ENCODE measurements at places on chromosomes 11 and 22. TPM values are rescaled to one million over a fixed set of nuclear protein-coding genes. Genes with fewer than 3 reads are reported as not detected.

OTOG gene
- 0.13 TPM for total RNA-seq

SCGB2A2 gene
- total RNA-seq, result not detected

LMNTD2 gene
- total RNA-seq, result 4.2 TPM

ABCC8 gene
- total RNA-seq, result not detected

RAB38 gene
- 10.4 TPM for total RNA-seq

OR52R1 gene
- total RNA-seq, result not detected

BARX2 gene
- total RNA-seq, result 0.18 TPM

FADS3 gene
- total RNA-seq, result 42.0 TPM

TRIM49D2 gene
- not detected for total RNA-seq

HOATZ gene
- total RNA-seq, result not detected

SCGB1A1 gene
- 0.72 TPM for total RNA-seq

USH1C gene
- total RNA-seq, result 1.4 TPM

C22orf31 gene
- total RNA-seq, result not detected

DNA sequence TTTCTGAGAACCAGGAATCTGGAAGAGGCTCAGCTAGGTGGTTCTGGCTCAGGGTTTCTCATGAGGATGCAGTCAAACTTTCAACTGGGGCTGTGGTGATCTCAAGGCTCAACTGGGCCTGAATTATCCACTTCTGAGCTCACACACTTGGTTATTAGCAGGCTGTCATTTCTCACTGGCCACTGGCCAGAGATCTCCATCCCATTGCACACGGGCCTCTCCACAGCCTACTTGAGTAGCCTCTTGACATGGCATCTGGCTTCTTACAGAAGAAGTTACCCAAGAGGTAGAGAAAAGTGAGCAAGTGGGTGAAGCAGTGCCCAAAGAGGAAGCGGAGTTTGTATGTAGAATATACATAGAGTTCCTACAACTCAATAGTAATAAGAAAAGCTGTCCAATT, 16.0 kb downstream of the CALCA start:
- H3K27ac ChIP-seq, result no peak overlapping the region
- DNase-seq, result no peak
- H3K27me3 ChIP-seq, result no peaks in the 10 kb centered on the region
- no peaks in the 10 kb centered on the region for H3K36me3 ChIP-seq
- H3K4me3 ChIP-seq, result no peak overlapping the region

- no peak for DNase-seq
- peaks cover 37% of the 10 kb centered on the region for H3K36me3 ChIP-seq
- no peaks in the 10 kb centered on the region for H3K4me1 ChIP-seq
- no peak overlapping the region for H3K27ac ChIP-seq
These were observed 61.9 kb downstream of the MED15 start for GRCh38 chr22:20569059-20570058.

DNA sequence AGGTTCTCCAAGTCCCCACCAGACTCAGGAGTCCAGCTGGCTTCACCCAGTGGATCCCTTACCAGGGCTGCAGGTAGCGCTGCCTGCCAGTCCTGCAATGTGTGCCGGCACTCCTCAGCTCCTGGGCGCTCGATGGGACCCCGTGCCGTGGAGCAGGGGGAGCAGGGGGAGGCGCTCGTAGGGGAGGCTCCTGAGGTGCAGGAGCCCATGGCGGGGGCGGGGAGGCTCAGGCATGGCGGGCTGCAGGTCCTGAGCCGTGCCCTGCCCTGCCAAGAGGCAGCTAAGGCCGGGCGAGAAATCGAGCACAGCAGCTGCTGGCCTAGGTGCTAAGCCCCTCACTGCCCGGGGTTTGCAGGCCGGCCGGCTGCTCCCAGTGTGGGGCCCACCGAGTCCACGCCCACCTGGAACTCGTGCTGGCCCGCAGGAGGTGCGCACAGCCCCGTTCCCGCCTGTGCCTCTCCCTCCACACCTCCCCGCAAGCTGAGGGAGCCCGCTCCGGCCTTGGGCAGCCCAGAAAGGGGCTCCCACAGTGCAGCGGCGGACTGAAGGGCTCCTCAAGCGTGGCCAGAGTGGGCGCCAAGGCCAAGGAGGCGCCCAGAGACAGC, 792.9 kb upstream of the CCDC179 start:
- no peaks in the 10 kb centered on the region for H3K36me3 ChIP-seq
- no peaks in the 10 kb centered on the region for H3K4me1 ChIP-seq
- DNase-seq, result no peak
- H3K4me3 ChIP-seq, result no peak overlapping the region

- H3K4me1 ChIP-seq, result peaks cover 33% of the 10 kb centered on the region
- H3K4me3 ChIP-seq, result no peak overlapping the region
- DNase-seq, result no peak
- peak overlapping the region; percentile 90 for H3K27ac ChIP-seq
These were observed 132.1 kb downstream of the RAB38 start for GRCh38 chr11:88043149-88043548.

- no peaks in the 10 kb centered on the region for H3K27me3 ChIP-seq
- peaks cover 6% of the 10 kb centered on the region for H3K4me1 ChIP-seq
- H3K36me3 ChIP-seq, result no peaks in the 10 kb centered on the region
- no peak for DNase-seq
These were observed 19.2 kb upstream of the PGM2L1 start for GRCh38 chr11:74417379-74417804.

- H3K4me1 ChIP-seq, result no peaks in the 10 kb centered on the region
- H3K27ac ChIP-seq, result no peak overlapping the region
- H3K36me3 ChIP-seq, result peaks cover 6% of the 10 kb centered on the region
- H3K4me3 ChIP-seq, result peak overlapping the region; percentile 73
- peaks cover 32% of the 10 kb centered on the region for H3K27me3 ChIP-seq
These were observed 8.1 kb downstream of the SCARF2 start for GRCh38 chr22:20429254-20430100.

DNA sequence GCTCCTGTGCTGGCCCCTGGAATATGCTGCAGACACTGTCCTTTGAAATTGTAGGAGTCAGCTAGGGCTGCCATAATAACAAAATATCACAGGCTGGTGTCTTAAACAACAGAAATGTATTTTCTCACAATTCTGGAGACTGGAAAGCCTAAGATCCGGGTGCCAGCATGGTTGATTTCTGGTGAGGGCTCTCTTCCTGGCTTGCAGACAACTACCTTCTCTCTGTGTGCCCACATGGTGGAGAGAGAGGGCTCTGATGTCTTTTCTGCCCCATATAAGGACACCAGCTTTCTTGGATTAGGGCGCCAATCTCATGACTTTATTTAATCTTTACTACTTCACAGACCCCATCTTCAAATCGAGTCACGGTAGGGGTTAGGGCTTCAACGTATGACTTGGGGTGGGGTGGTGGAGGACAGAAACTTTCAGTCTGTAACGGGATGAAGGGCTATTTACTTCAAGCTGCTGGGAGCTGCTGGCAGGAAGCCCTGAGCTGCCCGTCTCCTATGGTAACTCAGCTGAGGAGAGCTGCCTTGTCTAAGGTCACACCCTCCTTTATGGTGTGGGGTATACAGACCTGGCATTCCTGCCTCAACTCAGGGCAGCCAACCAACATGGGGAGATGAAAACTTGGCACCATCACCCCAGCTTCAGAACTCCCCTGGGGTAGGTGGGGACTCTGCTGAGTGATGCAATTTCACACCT, 142.9 kb upstream of the ZBED5 start:
- no peaks in the 10 kb centered on the region for H3K36me3 ChIP-seq
- H3K4me1 ChIP-seq, result peaks cover 6% of the 10 kb centered on the region
- H3K27me3 ChIP-seq, result peaks cover 3% of the 10 kb centered on the region

DNA sequence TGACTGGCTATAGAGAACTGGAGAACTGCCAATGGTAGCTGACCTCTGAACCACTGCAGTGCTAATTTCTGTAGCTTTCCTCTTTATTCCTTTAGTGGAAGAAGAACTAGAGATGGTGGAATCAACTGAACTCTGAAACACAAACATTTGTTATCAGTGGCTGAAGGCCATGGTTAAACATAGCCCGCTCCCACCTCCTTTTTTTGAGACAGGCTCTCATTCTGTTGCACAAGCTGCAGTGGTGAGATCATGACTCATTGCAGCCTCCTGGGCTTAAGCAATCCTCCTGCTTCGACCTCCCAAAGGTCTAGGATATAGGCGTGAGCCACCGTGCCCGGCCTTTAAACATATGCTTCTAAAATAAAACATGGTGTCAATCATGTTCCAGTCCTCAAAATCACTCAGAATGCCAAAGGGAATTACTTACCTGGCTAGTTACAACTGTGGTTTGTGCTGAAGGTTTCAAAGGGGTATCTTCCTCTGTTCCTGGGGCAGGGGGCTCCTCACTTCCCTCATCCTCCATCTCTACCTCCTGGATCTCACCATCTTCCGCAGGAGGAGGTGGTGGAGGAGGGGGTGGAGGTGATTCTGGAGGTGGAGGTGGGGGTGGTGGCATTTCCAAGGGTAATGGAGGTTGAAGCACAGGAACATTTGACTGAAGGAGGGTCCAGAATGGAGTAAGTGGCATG, 9.0 kb upstream of the AGBL2 start:
- peak overlapping the region; percentile 26 for H3K4me3 ChIP-seq
- no peak overlapping the region for H3K27ac ChIP-seq
- H3K4me1 ChIP-seq, result no peaks in the 10 kb centered on the region
- peaks cover 3% of the 10 kb centered on the region for H3K27me3 ChIP-seq
- DNase-seq, result no peak

GRCh38 chr11:78338138-78338537, 79.5 kb downstream of the GAB2 start:
- no peak overlapping the region for H3K27ac ChIP-seq
- no peak for DNase-seq
- H3K36me3 ChIP-seq, result peaks cover 11% of the 10 kb centered on the region
- H3K4me3 ChIP-seq, result no peak overlapping the region

- DNase-seq, result no peak
- peaks cover 12% of the 10 kb centered on the region for H3K27me3 ChIP-seq
- H3K4me1 ChIP-seq, result peaks cover 15% of the 10 kb centered on the region
These were observed 41.0 kb downstream of the BUD13 start for GRCh38 chr11:116731821-116732220.

GRCh38 chr22:45483918-45484499, 18.7 kb upstream of the FBLN1 start:
- H3K36me3 ChIP-seq, result peaks cover 6% of the 10 kb centered on the region
- DNase-seq, result no peak
- no peaks in the 10 kb centered on the region for H3K4me1 ChIP-seq
- H3K27ac ChIP-seq, result no peak overlapping the region
- H3K4me3 ChIP-seq, result no peak overlapping the region
- H3K27me3 ChIP-seq, result no peaks in the 10 kb centered on the region

DNA sequence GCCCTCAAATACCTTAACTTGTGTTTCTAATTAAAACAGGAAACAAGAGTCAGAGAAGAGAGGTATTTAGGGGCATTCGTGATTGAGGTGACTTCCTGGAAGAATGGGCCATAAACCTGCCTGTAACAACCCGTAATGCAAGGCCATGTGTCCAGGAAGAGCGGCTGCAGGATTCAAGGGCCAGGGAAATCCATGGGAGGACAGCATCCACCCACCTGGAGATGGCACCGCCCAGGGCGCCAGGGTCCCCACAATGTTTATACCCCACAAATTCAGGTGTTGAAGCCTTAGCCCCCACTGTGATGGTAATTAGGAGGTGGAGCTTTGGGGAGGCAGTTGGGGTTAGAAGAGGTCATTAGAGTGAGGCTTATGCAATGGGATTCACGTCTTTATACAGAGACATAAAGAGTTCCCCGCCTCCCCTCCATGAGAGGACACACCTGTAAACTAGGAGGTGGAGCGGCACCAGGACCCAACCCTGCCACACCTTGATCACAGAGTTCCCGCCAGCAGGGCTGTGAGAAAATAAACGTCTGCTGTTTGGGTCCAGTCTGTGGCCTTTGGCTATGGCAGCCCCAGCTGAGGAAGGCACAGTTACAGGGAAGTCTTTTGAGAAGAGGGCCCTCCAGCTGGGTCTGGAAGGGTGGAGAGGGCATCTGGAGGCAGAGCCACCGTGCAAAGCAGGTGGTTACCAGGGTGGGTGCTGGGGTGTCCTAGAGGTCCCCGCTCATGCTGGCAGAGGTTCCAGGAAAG, 1394.3 kb downstream of the TBC1D22A start:
- H3K4me1 ChIP-seq, result no peaks in the 10 kb centered on the region
- no peaks in the 10 kb centered on the region for H3K36me3 ChIP-seq
- H3K27ac ChIP-seq, result no peak overlapping the region

- peaks cover 9% of the 10 kb centered on the region for H3K27me3 ChIP-seq
- H3K4me1 ChIP-seq, result peaks cover 18% of the 10 kb centered on the region
- H3K27ac ChIP-seq, result no peak overlapping the region
- H3K36me3 ChIP-seq, result no peaks in the 10 kb centered on the region
These were observed 5.7 kb downstream of the P2RX3 start for GRCh38 chr11:57343825-57344224.

GRCh38 chr11:116701297-116701801, 71.4 kb downstream of the BUD13 start:
- DNase-seq, result no peak
- peaks cover 3% of the 10 kb centered on the region for H3K4me1 ChIP-seq
- H3K36me3 ChIP-seq, result no peaks in the 10 kb centered on the region

DNA sequence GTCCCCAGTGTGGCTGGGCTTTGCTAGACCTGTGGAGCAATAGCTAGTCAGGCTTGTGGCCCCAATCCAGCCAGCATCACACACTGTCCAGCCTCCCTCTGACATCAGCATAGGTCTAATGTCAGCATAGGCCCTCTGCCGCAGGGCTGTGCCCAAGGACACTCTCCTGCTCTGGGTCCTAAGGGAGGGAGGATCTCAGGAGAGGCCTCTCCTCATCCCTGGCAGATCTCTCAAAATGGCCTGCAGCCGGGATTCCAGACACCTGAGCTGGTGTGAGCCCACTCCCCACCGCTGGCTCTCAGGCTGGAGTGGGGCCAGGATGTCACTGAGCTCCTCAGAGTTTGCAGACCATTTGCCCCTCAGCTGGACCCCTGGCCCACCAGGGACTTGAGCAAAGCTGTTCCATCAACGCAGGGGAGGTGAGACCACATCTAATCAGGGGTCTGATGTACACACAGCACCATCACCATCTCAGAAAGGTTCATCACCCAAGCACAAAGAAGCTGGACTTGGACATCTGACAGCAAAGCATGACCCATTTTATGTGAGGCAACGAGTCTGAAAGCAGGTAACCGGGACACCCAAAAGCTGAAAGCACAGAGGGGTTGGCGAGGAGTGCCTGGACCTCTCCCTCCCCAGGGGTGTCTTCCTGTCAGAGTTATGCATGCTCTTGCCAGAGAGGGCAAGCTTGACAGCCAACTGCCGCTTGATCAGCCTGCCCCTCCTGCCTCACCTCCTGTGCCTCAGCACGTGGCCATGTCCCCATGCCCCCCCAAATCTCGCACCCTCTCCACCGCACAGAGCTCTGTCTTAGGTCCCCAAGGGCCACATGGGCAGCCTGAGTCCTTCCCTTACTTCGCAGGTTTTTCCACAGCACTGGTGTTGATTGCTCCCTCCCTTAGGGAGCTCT, 69.7 kb upstream of the SEPTIN5 start:
- H3K4me1 ChIP-seq, result no peaks in the 10 kb centered on the region
- no peak for DNase-seq
- H3K36me3 ChIP-seq, result peaks cover 9% of the 10 kb centered on the region
- peaks cover 2% of the 10 kb centered on the region for H3K27me3 ChIP-seq
- no peak overlapping the region for H3K4me3 ChIP-seq

GRCh38 chr11:6864438-6864837, 1.6 kb downstream of the OR10A2 start:
- H3K4me1 ChIP-seq, result no peaks in the 10 kb centered on the region
- H3K4me3 ChIP-seq, result no peak overlapping the region
- H3K27ac ChIP-seq, result no peak overlapping the region
- no peak for DNase-seq

DNA sequence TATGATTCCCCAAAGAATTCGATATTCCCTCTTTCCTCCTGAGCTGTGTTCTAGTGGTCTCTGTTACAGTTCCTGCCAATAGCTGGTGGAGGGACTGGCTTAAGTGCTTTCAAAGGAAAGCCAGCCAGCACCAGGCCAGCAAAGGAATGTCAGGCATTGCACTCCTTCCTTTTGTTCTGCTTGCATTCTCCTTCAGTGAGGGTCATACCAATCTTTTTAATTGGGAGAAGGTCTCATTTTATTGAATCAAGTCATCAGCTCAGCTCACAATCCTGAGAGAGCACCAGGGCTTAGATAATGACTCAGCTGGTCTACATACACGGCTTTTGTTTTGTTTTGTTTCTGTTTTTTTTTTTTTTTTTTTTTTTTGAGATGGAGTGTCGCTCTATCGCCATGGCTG, 222.9 kb downstream of the NAV2 start:
- no peaks in the 10 kb centered on the region for H3K36me3 ChIP-seq
- H3K27me3 ChIP-seq, result no peaks in the 10 kb centered on the region
- H3K27ac ChIP-seq, result no peak overlapping the region
- DNase-seq, result no peak

All from endothelial cell (in vitro differentiated cells).